Lung microvascular endothelial cell (primary cell): ENCODE measurements at places on chromosomes 4 and X. TPM values are rescaled to one million over a fixed set of nuclear protein-coding genes. Genes with fewer than 3 reads are reported as not detected.

- DNase-seq = no peak
Observed at GRCh38 chrX:20498851-20499635, 232.3 kb upstream of the RPS6KA3 start.

UTP14A gene
- total RNA-seq = 10.9 and 11.9 TPM in 2 replicates

F8A3 gene
- 0.44 and 0.60 TPM in 2 replicates for total RNA-seq

HTR2C gene
- not detected in 2 replicates for total RNA-seq

- no peak for DNase-seq
Observed at GRCh38 chr4:175330236-175330635, 412.1 kb downstream of the ADAM29 start.

JCHAIN gene
- not detected in 2 replicates for total RNA-seq

GRCh38 chrX:108439961-108440696 lies 491 bp downstream of the COL4A5 start:
- DNase-seq = peak; percentile 29

- no peak for DNase-seq
Observed at GRCh38 chrX:148537556-148538182, 37.3 kb downstream of the AFF2 start.

MSX1 gene
- total RNA-seq = 0.40 and 2.0 TPM in 2 replicates

MTNR1A gene
- not detected in 2 replicates for total RNA-seq

- peak; percentile 85 for DNase-seq
Observed at GRCh38 chr4:138562544-138562991, 320.4 kb upstream of the SLC7A11 start.

DNA sequence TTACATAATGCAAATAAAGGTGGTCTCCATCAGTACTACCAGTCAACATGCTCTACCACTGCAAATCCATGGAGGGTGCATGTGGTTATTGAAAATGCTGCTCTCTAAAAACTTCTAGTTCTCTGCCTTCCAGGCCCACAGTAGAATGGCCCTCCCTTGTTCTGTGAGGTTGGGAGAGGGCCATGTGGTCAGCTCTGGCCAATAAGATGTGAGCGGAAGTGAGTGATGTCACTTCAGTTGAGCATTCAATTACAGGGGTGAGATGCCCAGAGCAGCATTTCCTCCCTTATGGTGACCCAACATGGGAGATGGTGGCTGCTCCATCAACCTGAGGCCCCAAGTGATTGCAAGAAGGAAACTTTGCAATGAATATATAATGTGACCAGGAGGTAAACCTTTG lies 148.8 kb downstream of the CPEB2 start:
- DNase-seq = no peak

DNA sequence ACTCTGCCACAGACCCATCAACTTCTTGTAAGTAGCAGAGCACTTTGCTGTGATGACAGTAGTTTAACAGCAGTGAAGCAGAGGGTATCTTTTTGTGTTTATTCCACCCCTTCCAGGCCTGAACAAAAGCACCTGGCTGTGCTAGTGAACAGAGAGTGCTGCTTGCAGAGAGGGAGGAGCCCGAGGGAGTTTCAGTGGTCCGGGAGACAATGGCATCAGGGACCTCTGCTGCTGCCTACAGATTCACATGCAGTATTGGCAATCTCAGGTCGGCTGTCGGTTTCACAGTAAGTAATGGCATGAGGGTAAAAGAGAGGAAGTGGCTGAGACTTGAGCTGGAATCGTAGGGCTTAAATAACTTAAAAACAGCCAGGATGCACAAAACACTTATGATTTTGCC lies 755.8 kb downstream of the RPA4 start:
- no peak for DNase-seq
